ENCODE measurements at places on chromosomes 5 and 9. TPM values are rescaled to one million over a fixed set of nuclear protein-coding genes. Genes with fewer than 3 reads are reported as not detected.

NSG2 gene
- not detected for total RNA-seq

MELK gene
- total RNA-seq: 26.2 TPM

PDCD1LG2 gene
- total RNA-seq: 13.0 TPM

EIF4E1B gene
- total RNA-seq: not detected

KCTD16 gene
- 2.7 TPM for total RNA-seq

SPATA31E1 gene
- total RNA-seq: not detected

PITX1 gene
- 0.44 TPM for total RNA-seq

IFNA21 gene
- not detected for total RNA-seq

FBP2 gene
- not detected for total RNA-seq

RFESD gene
- total RNA-seq: 2.2 TPM

SLC6A3 gene
- not detected for total RNA-seq

UAP1L1 gene
- 14.0 TPM for total RNA-seq

RBM22 gene
- 17.7 TPM for total RNA-seq

LCN9 gene
- not detected for total RNA-seq

WASHC1 gene
- total RNA-seq: 3.4 TPM

OGN gene
- total RNA-seq: 2.0 TPM

ADRB2 gene
- 3.7 TPM for total RNA-seq

DAB2 gene
- total RNA-seq: 249 TPM

PCDHGA1 gene
- 1.1 TPM for total RNA-seq

IL33 gene
- total RNA-seq: 180 TPM

INSL6 gene
- total RNA-seq: not detected

PAPPA gene
- 21.9 TPM for total RNA-seq

RETREG1 gene
- total RNA-seq: 1.1 TPM

SARDH gene
- 7.4 TPM for total RNA-seq

RNF208 gene
- 0.40 TPM for total RNA-seq

ECSCR gene
- total RNA-seq: 13.7 TPM

REEP2 gene
- total RNA-seq: 6.8 TPM

PCSK1 gene
- total RNA-seq: 0.81 TPM

RGS14 gene
- total RNA-seq: 2.2 TPM

NXNL2 gene
- 0.81 TPM for total RNA-seq

ZFP37 gene
- 1.2 TPM for total RNA-seq

IL9 gene
- total RNA-seq: not detected

EPB41L4B gene
- under 0.01 TPM for total RNA-seq

HCN1 gene
- total RNA-seq: not detected

HAVCR2 gene
- total RNA-seq: 0.26 TPM

Measured in aortic smooth muscle cell (primary cell).